Fibroblast of lung (primary cell): ENCODE measurements at places on chromosomes 5 and 9. TPM values are rescaled to one million over a fixed set of nuclear protein-coding genes. Genes with fewer than 3 reads are reported as not detected.

DNA sequence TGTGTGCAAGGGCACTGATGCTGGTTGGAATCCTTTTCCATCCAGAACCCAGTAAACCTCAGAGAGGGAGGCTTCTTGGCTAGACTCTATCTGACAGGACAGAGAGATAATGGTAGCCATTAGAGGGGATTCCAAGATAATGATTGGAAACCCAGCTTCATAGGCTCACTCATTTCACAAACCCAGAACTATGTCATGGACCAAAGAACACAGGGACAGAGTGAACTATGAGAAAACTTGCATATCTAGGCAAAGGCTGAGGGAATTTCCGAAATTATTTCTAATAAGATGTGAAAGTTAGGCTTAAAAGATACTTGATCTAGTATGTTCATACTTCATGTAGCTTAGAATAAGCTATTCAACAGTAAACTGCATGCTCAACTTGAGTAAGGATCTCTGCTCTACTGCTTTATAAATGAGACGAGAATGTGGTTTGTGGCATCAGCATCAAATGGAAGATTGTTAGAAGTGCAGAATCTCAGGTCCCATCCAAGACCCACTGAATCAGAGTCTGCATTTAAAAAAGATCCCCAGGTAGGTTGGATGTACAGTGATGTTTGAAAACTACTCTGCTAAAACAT, 261.4 kb downstream of the DMRT2 start:
- no peaks in the 10 kb centered on the region for H3K36me3 ChIP-seq
- no peaks in the 10 kb centered on the region for H3K4me1 ChIP-seq
- H3K4me3 ChIP-seq = no peak overlapping the region
- no peaks in the 10 kb centered on the region for H3K27me3 ChIP-seq
- no peak for DNase-seq

DNA sequence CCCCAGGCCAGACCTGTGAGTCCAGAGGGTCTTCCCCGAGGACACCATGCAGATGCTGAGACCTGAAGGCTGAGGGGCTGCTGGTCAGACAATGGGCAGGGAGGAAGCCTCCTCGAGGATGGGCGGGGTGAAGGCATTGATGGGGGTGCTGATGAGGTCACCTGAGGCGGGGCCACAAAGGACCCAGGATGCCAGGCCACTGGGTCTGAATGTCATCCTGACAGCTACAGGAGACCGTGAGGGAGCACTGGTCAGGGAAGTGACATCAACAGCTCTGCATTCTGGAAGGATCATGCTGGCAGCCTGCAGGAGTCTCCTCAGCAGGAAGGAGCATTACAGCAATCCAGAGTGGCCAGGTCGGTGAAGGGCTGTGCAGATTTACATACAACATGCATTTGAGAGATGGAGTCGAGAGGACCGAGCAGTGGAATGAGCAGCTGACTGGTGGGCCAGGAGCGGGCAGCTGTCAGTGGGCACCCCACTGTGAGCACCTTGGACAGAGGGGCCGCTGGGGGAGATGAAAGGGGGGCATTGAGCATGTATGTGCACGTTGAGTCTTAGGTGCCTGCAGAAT, 77.7 kb upstream of the ADAMTS2 start:
- no peaks in the 10 kb centered on the region for H3K4me1 ChIP-seq
- H3K4me3 ChIP-seq = no peak overlapping the region
- H3K36me3 ChIP-seq = no peaks in the 10 kb centered on the region
- H3K27me3 ChIP-seq = no peaks in the 10 kb centered on the region
- no peak for DNase-seq

GRCh38 chr5:55333017-55333416, 25.2 kb downstream of the MTREX start:
- no peaks in the 10 kb centered on the region for H3K4me1 ChIP-seq
- H3K4me3 ChIP-seq = no peak overlapping the region
- H3K27ac ChIP-seq = no peak overlapping the region
- no peaks in the 10 kb centered on the region for H3K36me3 ChIP-seq
- no peaks in the 10 kb centered on the region for H3K27me3 ChIP-seq
- no peak for DNase-seq

- DNase-seq = no peak
- H3K27me3 ChIP-seq = peaks cover 18% of the 10 kb centered on the region
- H3K27ac ChIP-seq = no peak overlapping the region
- H3K4me1 ChIP-seq = peaks cover 16% of the 10 kb centered on the region
- no peaks in the 10 kb centered on the region for H3K36me3 ChIP-seq
- H3K4me3 ChIP-seq = peak overlapping the region; percentile 52
Observed at GRCh38 chr9:132241483-132241839, 79.6 kb downstream of the NTNG2 start.

- no peak overlapping the region for H3K27ac ChIP-seq
- H3K4me1 ChIP-seq = no peaks in the 10 kb centered on the region
- H3K36me3 ChIP-seq = no peaks in the 10 kb centered on the region
- no peak for DNase-seq
- no peaks in the 10 kb centered on the region for H3K27me3 ChIP-seq
- no peak overlapping the region for H3K4me3 ChIP-seq
Observed at GRCh38 chr9:109270441-109270840, 50.4 kb downstream of the EPB41L4B start.

DNA sequence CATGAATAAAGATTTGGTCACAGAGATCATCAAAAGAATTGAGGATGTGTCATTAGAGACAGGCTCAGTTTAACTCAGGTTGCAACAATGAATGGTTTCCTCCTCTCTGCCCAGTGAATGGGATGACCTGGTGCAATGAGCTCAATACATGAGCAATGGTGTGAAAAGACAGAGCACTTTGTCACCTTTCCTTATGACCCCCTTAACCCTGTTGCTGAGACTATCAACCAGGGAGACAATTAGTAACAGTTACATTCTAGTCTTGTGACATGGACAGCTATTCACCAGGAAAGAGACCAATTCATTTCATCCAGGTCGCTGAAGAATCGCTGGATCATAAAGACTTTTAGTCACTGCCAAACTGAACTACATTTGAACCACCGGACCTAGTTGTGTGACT, 19.9 kb upstream of the CDH6 start:
- no peak for DNase-seq
- no peaks in the 10 kb centered on the region for H3K27me3 ChIP-seq
- H3K4me1 ChIP-seq = no peaks in the 10 kb centered on the region
- H3K27ac ChIP-seq = no peak overlapping the region

GRCh38 chr9:135037521-135038250, 49.8 kb upstream of the OLFM1 start:
- H3K27me3 ChIP-seq = no peaks in the 10 kb centered on the region
- no peaks in the 10 kb centered on the region for H3K36me3 ChIP-seq
- DNase-seq = no peak
- H3K4me3 ChIP-seq = no peak overlapping the region
- H3K27ac ChIP-seq = no peak overlapping the region

- H3K4me1 ChIP-seq = no peaks in the 10 kb centered on the region
- H3K27me3 ChIP-seq = no peaks in the 10 kb centered on the region
- H3K27ac ChIP-seq = no peak overlapping the region
- no peak overlapping the region for H3K4me3 ChIP-seq
Observed at GRCh38 chr9:95669253-95669652, 152.5 kb upstream of the PTCH1 start.

- peaks cover 3% of the 10 kb centered on the region for H3K4me1 ChIP-seq
- peak; percentile 46 for DNase-seq
- peak overlapping the region; percentile 11 for H3K27ac ChIP-seq
- no peaks in the 10 kb centered on the region for H3K27me3 ChIP-seq
- no peak overlapping the region for H3K4me3 ChIP-seq
- H3K36me3 ChIP-seq = peaks cover 27% of the 10 kb centered on the region
Observed at GRCh38 chr9:127683723-127684122, 23.1 kb upstream of the CFAP157 start.

GRCh38 chr9:122338994-122339393, 31.8 kb upstream of the PTGS1 start:
- no peaks in the 10 kb centered on the region for H3K36me3 ChIP-seq
- H3K27me3 ChIP-seq = peaks cover 14% of the 10 kb centered on the region
- no peak for DNase-seq
- H3K4me3 ChIP-seq = no peak overlapping the region
- no peak overlapping the region for H3K27ac ChIP-seq

DNA sequence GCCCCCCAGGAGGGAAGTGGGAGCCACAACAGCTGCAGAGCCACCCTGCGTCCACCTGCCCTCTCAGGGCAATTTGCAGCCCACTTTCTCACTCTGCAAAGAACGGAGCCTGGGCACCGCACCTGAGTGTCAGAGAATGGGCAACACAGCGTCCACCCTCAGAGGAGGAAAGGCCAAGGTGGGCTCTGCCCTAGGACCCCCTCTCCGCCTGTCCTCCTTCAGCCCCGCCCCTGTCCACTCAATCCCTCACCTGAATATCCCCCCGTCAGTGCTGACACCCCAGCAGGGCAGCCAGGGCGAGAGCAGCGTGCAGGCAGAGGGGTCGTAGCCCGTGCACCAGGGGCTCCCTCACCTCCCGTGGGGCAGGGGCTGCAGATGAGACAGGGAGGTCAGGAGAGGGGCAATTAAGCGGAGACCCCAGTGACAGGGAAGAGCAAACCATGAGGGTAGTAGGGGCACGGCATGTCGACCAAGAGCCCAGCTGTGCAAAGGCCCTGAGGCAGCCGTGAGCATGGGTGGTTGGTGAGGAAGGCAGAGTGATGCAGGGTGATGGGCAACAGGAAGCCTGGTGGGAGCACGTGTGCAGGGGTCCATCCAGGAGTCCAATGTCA, 140.3 kb downstream of the OLFM1 start:
- no peak overlapping the region for H3K27ac ChIP-seq
- H3K4me3 ChIP-seq = no peak overlapping the region
- H3K27me3 ChIP-seq = no peaks in the 10 kb centered on the region
- DNase-seq = no peak

DNA sequence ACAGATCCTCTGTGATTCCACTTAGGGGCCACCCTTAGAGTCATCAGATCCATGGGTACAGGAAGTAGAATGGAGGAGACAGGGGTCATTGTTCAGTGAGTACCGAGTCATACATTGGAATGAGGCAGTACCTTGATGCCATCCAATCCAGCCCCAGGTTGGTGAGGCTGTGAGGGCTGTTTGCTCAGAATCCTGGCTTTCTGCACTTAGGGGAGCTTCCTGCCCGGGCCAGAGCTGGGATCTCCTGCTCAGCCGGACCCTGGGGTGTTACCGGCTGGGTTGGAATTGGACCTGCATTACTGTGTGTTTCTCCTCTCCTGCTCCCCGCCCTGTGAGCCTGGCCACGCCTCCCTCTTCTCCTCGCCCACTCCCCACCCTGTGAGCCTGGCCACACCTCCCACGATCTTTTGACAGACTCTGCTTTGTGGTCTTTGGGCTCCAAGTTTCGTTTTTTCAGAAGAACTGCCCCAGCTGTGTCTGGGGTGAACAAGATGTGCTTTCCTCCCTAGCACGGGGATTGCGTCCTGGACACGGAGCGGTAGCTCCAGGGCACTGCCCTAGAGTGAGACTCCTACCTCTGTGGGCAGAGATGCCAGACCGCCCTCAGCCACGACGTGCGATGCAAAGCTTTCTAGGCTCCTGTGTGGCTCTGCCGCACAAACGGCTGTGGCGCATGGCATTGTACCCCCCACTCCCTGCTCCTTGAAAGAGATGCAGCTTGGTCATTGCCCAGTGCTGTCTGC, 15.4 kb downstream of the TRAF2 start:
- no peak overlapping the region for H3K4me3 ChIP-seq
- no peak for DNase-seq
- H3K36me3 ChIP-seq = peaks cover 5% of the 10 kb centered on the region

GRCh38 chr5:153525536-153525935, 35.1 kb downstream of the GRIA1 start:
- no peaks in the 10 kb centered on the region for H3K27me3 ChIP-seq
- DNase-seq = peak; percentile 66
- H3K4me3 ChIP-seq = no peak overlapping the region
- no peak overlapping the region for H3K27ac ChIP-seq

GRCh38 chr5:44257653-44258365, 131.4 kb downstream of the FGF10 start:
- H3K36me3 ChIP-seq = no peaks in the 10 kb centered on the region
- no peaks in the 10 kb centered on the region for H3K27me3 ChIP-seq
- H3K4me3 ChIP-seq = no peak overlapping the region
- no peak for DNase-seq

GRCh38 chr5:34618371-34619065, 37.6 kb upstream of the RAI14 start:
- H3K4me3 ChIP-seq = no peak overlapping the region
- no peak for DNase-seq
- no peaks in the 10 kb centered on the region for H3K36me3 ChIP-seq

DNA sequence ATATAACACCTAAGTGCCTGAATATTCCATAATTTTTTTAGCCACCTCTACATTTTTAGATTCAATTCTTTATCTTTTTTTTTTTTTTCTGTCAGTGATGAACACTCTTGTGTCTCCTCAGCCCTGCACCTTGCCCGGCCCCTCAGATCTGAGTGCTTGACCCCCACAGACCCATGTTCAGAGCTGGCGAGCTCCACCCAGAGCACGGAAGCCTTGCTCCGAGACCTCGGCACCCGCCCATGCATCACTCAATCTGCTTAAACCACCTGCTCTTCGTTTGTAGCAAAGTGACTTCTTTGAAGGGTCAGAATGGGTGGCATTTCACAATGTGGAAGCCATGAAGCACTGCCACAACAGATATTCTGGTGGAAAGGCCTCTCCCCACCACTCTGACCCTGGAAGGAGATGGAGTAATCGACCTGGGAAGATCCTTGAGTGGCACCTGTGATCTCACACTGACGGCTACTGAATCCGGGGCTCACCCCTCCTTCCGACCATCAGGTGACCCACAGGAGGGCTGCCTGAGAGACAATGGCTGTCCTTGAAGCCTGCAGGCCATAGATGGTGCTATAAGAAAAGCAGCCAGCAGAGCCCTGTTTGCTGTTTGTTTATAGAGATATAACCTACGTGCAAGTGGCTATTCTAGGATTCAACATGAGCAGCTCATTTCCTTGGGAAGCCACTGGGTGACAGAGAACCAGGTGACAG, 261.1 kb upstream of the IRX4 start:
- DNase-seq = no peak
- H3K27me3 ChIP-seq = no peaks in the 10 kb centered on the region
- H3K4me3 ChIP-seq = no peak overlapping the region
- no peaks in the 10 kb centered on the region for H3K36me3 ChIP-seq
- H3K4me1 ChIP-seq = no peaks in the 10 kb centered on the region

- no peak for DNase-seq
- no peaks in the 10 kb centered on the region for H3K27me3 ChIP-seq
- H3K4me1 ChIP-seq = no peaks in the 10 kb centered on the region
- no peaks in the 10 kb centered on the region for H3K36me3 ChIP-seq
- no peak overlapping the region for H3K4me3 ChIP-seq
- no peak overlapping the region for H3K27ac ChIP-seq
Observed at GRCh38 chr5:40206030-40206429, 473.7 kb upstream of the PTGER4 start.

The SLC1A3 gene
- 3.1 and 3.3 TPM in 2 replicates for total RNA-seq

The MED22 gene
- 12.8 and 17.8 TPM in 2 replicates for total RNA-seq

The GABRP gene
- not detected in 2 replicates for total RNA-seq

The BRD8 gene
- total RNA-seq = 38.5 and 47.4 TPM in 2 replicates

The OR2V2 gene
- total RNA-seq = not detected in 2 replicates

The FCN2 gene
- not detected in 2 replicates for total RNA-seq

The CEL gene
- under 0.01 and 0.33 TPM in 2 replicates for total RNA-seq
